ENCODE measurements at places on chromosomes 5 and 9.

GRCh38 chr9:95143591-95144561 is 173.6 kb downstream of the FANCC start:
- no peak for DNase-seq

- no peak for DNase-seq
Observed at GRCh38 chr5:149145138-149145537, 3.8 kb downstream of the ABLIM3 start.

DNA sequence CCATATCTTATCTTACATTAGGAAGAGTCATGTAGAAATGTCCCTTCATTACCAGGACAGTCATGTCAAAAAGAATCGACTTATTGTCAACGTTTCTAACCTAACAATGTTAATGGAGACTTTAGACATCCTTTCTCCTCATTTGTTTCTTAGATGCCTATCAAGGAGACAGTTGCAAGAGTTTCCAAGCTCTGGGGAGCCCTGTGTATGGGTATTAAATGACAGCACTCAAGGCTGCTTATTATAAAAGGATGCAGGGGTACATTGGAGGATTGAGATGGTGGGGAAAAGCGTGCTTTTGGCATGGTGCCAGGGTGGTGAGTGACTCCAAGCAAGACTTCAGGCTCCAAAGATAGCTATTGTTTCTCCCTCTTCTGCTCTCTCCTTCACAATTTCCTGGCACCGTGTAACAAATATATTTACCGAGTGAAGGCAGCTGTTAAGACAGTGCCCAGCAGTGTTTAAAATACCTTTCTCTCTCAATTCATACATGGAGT is 461.3 kb upstream of the CLINT1 start:
- DNase-seq, result no peak

DNA sequence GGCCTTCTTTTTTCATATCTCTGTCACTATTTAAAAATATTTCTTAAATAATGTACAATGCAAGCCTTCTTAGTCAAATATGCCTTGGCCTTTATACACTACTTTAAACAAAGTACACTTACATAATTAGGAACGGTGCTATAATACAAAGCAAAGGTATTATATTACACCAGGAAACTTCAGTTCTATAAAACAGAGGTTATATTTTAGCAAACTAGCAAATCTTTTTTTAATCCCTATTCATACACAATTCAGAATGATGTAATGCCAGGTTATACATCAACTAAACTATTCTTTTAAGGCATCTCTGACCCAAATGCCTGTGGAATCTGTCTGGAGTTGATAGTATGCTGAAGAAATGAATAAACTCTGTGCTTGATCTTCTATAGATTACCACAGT is 10.7 kb upstream of the LURAP1L start:
- peak; percentile 10 for DNase-seq

- DNase-seq, result no peak
Observed at GRCh38 chr9:96435345-96435744, 14.6 kb upstream of the HABP4 start.
